ENCODE measurements at places on chromosomes 11 and 22.

DNA sequence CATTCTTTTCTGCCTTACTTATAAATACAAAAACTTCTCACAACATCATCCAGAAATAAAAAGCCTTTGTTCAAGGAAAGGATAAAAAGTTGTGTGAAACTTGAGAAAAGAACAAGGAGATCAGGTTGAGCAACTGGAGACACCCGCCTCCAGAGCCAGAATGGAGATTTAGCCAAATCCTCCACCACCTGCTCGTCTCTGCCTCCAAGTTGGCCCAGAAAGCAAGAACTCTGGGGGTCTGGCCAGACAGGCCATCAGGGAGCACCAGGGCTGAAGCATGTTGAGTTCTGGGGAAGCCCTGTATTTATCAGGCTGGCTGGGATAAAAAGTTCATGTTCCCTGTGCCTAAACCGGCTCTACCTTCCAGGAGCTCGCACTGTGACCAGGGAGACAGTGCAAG, 14.9 kb downstream of the SMCO4 start:
- no peak for DNase-seq

- DNase-seq: no peak
These were observed 22.0 kb upstream of the JAM3 start for GRCh38 chr11:134046681-134047449.

GRCh38 chr11:70455354-70455753, 57.0 kb downstream of the CTTN start:
- no peak for DNase-seq

DNA sequence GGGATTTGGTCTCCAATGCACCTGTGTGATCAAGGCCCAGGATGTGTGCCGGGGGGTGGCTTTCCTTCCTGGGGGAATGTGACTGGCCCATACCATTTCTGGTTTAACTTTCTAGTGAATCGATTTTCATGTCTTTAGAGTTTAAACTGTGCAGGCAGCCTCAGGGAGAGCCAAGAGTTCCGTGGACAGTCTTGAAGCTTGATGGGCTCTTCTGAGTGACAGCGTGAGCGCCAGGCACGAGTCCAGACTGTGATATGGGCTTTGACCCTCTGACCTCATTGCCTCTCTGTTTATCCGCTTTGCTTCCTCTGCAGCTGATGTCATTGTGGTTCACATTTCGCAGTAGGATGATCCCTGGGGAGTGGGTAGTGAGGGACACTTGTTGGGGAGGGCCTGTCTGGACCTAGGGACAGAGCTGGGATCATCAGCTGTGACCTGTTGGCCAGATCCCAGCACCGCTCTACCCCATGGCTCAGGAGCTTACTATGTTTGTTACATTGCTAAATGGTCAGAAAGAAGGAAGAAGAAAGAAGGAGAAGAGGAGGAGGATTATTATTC, 80.6 kb upstream of the CLDN5 start:
- DNase-seq: no peak

- DNase-seq: no peak
These were observed 501.1 kb downstream of the BRD1 start for GRCh38 chr22:49326558-49326957.

DNA sequence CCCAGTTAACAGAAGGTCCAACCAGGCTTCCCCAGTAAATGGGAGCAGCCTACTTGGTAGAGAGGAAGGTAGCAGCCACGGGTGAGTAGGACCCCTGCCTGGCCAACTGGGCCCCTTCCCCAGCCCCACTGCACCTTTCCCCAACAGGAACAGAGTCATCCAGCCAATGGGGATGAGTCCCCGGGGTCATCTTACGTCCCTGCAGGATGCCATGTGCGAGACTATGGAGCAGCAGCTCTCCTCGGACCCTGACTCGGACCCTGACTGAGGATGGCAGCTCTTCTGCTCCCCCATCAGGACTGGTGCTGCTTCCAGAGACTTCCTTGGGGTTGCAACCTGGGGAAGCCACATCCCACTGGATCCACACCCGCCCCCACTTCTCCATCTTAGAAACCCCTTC, 6.6 kb downstream of the RIC8A start:
- no peak for DNase-seq

DNA sequence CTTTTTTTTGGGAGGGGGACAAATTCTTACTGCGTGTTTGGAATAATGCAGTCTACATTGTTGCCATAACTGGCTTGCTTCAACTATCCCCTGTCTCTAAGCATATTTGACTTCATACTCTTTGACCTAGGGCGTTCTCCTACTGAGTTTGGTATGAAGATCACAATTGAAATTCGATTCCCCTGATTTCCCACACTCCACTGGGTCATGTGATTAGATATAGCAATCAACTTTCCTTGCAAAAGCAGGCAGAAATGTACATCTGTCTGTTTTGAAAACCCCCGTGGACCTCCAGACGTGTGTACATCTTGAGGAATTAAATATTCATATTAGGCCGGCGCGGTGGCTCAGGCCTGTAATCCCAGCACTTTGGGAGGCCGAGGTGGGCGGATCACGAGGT, 13.8 kb upstream of the CARD18 start:
- DNase-seq: no peak

GRCh38 chr11:12155696-12156095, 45.3 kb downstream of the MICAL2 start:
- DNase-seq: no peak

All from stimulated activated CD8-positive, alpha-beta memory T cell treated with anti-CD3 and anti-CD28 coated beads, Interleukin-7, amount 100 ng/mL, for 1 hour (primary cell).